ENCODE measurements at places on chromosomes 13 and 19.

DNA sequence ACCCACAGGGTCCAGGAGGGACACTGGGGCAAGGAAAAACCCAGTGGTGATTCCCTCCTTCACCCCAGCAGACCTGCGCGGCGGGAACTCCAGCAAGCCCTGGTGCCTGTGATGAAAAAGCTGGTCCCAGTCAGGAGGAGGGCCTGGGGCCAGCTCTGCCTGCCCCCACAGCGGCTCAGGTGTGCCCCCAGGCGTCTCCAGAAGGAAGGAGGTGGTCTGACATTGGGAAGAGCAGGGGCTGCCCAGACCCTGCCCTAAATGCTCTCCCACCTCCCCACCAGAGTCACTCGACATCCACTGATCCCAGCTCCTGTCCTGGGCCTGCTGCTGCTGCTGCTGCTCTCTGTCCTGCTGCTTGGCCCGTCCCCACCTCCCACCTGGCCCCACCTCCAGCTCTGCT is 6.2 kb downstream of the PTH2 start:
- no peak for DNase-seq

DNA sequence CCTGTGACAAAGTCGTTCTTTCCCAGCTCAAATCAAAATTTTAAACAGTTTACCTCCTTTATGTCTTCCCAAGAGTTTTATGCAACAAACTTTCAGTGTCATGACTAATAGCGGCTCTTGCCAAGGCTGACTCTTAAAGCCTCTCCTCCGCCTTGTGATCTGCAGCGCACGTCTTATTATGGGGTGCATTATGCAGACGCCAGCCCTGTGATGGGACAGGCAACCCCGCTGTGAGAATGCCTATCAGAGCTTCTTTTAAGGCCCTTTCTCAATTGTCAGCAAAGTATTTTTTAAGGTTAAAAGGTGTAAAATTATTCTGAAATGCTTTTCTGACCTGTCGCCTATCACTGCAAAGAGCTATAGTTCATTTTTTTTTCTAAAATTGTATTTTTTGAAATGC is 152.8 kb downstream of the SOX1 start:
- DNase-seq: no peak

GRCh38 chr19:391726-392374 is 17.1 kb downstream of the C2CD4C start:
- no peak for DNase-seq

DNA sequence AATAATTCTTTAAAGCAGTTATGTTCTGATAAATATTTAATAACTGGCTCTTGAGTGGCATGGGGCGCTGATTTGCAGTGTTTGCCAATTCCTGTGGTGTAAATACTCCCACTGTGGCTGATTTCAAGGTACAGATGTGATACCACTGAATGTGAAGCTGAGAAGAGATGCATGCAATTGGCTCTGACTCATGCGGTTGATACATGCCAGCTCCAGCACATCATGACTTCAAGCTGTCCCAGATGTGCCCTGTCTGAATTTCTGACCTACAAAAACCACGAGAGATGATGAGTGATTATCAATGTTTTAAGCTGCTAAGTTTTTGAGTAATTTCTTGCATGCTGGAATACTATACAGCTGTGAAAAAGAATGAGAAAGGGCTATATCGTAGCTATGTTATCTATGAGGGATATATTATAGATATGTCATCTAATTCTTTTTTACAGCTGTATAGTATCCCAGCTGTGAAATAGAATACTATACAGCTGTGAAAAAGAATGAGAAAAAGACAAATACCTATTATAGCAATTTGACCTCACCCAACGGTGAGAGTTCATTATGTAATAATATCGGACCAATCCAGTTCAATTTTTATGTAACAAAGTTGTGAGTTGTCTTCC is 7.6 kb upstream of the ACSBG2 start:
- DNase-seq: no peak

GRCh38 chr19:2423071-2423914 is 4.1 kb downstream of the TIMM13 start:
- no peak for DNase-seq

DNA sequence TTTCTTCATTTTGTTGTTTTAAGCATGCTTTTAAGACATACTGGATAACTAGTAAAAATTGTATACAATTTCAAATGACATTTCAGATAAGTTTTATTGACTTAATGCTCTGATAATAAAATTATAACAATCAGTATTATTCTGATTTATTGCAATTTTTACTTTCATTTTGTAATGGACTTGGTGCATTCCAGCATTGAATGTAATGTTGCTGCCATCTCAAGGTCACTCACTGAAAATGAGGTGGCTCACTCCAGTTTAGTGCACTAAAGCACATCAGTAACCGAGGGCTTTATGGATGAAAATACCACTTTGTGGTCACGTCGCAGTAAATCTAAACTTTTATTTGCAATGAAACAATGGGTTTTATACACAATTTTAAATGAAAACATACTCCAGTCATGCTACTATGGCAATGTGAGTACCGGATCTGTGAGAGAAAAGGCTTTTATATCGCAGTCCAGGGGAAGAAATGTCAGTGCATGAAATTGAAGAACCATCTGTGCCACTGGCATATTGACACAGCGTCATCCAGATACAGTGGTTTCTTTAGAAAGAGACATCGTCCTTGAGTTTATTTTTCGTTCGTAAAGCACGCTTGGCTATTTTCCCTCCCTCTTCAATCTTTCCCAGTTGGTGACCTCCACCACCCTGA is 20.7 kb upstream of the ZNF507 start:
- DNase-seq: no peak

- no peak for DNase-seq
Measured at GRCh38 chr19:30930941-30931706, 418.1 kb downstream of the TSHZ3 start.

DNA sequence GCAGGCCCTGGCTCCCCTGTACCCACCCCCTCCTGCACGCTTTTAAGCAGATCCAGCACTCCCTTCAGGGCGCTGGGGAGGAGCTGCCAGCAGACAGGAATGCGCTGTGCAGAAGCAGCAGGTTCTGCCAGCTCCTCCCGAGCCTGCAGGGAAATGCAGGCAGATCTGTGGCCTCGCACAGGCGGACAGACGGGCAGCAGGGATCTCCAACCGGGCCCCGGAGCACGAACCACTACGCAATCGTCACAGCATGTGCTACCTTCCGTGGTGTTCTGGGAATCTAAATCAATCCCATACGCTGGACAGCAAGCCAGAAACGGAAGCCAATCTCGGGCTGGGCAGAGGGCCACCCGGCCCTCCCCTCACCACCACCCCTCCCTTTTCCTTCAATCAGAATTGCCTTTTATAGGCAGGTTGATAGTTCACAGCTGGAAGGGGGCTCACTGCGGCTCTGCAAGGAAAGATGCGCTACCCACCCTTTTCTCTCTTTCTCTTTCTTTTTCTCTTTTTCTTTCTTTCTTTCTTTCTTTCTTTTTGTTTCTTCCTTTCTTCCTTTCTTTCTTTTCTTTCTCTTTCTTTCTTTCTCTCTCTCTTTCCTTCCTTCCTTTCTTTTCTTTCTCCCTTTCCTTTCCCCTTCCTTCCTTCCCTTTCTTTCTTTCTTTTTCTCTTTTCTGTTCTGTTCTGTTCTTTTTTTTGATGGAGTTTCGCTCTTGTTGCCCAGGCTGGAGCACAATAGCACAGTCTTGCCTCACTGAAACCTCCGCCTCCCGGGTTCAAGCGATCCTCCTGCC is 99.9 kb downstream of the GNG7 start:
- DNase-seq: no peak

DNA sequence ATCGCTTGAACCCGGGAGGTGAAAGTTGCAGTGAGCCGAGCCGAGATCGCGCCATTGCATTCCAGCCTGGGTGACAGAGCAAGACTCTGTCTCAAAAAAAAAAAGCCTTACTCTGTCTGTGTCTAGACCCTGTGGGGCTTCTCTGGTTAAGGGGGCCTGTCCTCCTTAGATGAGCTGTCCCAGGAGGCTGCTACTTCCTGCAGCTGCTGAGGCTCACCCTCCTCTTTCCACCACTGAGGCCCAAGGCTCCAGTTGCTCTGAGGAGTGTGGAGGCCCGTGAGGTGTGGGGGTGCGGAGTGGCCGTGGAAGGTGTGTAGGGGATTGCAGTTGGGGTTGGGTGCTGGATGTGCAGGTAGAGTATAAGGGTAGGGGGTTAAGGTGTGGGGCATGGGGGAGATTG is 22.1 kb upstream of the RASA3 start:
- no peak for DNase-seq

- DNase-seq: no peak
Measured at GRCh38 chr13:35283856-35284255, 192.6 kb downstream of the MAB21L1 start.

- no peak for DNase-seq
Measured at GRCh38 chr13:25943081-25943480, 108.7 kb downstream of the SHISA2 start.

- DNase-seq: no peak
Measured at GRCh38 chr19:15212711-15213110, 11.9 kb upstream of the NOTCH3 start.

DNA sequence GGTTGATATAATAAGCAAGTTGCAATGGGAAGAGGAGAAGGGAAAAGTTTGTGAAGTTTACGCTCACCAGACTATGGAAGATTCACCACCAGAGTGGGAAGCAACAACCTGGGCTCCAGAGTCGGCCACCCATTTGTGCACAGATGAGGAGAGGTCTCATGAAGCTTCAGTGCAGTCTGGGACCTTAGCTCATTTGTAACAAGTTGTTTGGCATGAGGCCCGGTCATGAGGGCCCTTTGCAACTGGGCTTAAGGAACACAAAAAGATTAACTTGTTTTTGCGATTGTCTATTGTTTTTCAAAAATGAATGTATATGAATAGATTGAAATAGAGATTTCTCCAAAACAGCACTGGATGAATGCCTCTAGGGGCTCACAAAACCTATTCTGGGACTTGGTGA is 94.2 kb downstream of the ZNF737 start:
- DNase-seq: no peak

Measured in cortex of kidney (tissue), 1 donor.